ENCODE measurements at places on chromosomes 2 and 18. TPM values are rescaled to one million over a fixed set of nuclear protein-coding genes. Genes with fewer than 3 reads are reported as not detected.

DNA sequence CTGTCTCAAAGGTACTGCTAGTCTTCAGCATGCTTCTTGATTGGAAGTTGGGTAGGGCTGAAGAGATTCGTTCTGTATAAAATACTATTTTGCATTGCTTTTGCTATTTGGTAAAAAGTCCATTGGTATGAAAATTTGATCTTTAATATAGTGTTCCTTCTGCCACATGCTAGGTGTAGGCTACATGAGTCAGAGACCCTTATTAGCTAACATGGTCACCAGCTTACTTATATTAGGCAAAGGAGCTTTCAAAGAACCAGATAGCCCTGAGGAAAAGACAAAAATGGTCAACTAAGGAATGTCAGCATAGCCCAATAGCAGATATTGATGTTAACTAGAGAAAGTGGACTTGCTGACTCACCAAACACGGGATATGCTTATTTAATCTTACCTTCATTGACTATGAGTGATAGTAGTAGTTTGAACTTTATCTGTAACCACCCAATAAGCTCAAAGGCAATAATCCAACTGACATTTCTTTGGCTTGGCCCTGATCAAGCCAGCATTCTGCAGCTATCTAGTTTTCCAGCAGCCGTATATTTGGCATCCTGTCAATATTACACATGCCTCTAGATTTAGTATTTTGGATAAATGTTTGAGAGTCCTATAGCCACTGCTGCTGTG lies 110.0 kb downstream of the TPGS2 start:
- H3K27ac ChIP-seq, result no peak overlapping the region
- H3K27me3 ChIP-seq, result no peaks in the 10 kb centered on the region
- no peak for DNase-seq
- H3K4me1 ChIP-seq, result no peaks in the 10 kb centered on the region
- no peaks in the 10 kb centered on the region for H3K36me3 ChIP-seq

- no peaks in the 10 kb centered on the region for H3K36me3 ChIP-seq
- peaks cover 5% of the 10 kb centered on the region for H3K27me3 ChIP-seq
- H3K4me3 ChIP-seq, result no peak overlapping the region
- no peak overlapping the region for H3K27ac ChIP-seq
- no peaks in the 10 kb centered on the region for H3K4me1 ChIP-seq
- no peak for DNase-seq
Measured at GRCh38 chr18:36379435-36379984, 82.0 kb downstream of the FHOD3 start.

GRCh38 chr2:147792966-147793617 lies 51.7 kb upstream of the ACVR2A start:
- no peaks in the 10 kb centered on the region for H3K36me3 ChIP-seq
- no peaks in the 10 kb centered on the region for H3K27me3 ChIP-seq
- no peak for DNase-seq

DNA sequence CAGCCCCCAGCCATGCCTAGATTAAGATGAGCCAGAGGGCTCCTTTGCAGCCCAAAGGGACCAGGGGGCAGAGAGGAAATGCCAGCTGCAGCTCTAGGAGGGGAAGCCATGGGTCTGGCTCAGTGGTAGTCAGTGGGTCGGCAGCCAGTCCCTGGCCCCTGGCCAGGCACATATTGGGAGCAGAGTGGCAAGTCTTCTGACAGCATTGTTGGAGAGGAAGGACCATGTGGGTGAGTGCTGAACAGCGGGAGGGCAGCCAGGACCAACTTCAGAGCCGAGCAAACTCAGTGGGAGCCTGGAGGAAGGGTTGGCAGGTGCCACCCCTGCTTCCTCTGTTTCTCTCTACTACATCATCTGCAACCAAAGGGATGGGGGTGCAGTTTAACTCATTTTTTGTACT lies 140.5 kb upstream of the PELI1 start:
- no peak overlapping the region for H3K4me3 ChIP-seq
- H3K27ac ChIP-seq, result no peak overlapping the region
- H3K36me3 ChIP-seq, result no peaks in the 10 kb centered on the region
- DNase-seq, result no peak

DNA sequence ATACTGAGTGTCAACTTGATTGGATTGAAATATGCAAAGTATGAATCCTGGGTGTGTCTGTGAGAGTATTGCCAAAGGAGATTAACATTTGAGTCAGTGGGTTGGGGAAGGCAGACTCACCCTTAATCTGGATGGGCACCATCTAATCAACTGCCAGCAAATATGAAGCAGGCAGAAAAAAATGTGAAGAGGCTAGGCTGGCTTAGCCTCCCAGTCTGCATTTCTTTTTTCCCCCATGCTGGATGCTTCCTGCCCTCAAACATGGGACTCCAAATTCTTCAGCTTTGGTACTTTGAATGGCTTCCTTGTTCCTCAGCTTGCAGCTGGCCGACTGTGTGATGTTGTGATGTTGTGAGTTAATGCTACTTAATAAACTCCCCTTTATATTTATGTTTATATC lies 577.4 kb downstream of the CPS1 start:
- H3K4me1 ChIP-seq, result no peaks in the 10 kb centered on the region
- H3K4me3 ChIP-seq, result no peak overlapping the region
- no peaks in the 10 kb centered on the region for H3K36me3 ChIP-seq
- no peaks in the 10 kb centered on the region for H3K27me3 ChIP-seq
- no peak overlapping the region for H3K27ac ChIP-seq

The CD8A gene
- 2.1 TPM for polyA plus RNA-seq

The PID1 gene
- 12.4 TPM for polyA plus RNA-seq

The CNGA3 gene
- 2.3 TPM for polyA plus RNA-seq

The MSGN1 gene
- polyA plus RNA-seq, result not detected
